ENCODE measurements at places on chromosomes 6 and 20.

DNA sequence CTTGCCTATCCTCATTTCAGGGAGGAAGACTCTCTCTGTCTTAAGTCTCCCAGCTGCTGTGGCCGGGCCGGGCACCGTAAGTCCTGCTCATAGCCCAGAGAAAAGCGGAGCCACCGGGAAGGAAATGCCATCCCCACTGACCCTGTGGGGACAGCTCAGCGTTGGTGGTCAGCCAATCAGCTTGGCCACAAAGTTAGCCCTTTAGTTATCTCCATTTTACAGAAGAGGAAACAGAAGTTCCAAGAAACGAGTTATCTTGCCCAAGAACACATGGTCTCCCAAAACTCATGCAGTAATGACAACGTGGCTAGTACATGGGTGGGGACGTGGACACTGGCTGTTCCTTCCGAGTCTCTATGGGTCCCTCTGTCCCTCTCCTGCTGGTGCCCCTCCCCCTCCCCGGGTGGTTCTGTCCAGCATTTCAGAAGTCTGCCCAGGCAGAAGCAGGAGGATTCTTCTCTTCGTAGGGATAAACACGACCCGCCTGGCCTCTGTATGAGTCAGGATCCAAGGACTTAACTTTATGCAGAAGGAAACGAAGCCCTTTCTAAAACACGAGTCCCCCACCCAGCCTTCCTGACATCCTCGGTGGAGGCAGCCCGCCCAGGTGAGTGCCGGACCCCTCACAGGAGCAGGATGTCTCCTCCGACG lies 273.8 kb downstream of the CDH4 start:
- DNase-seq = no peak

DNA sequence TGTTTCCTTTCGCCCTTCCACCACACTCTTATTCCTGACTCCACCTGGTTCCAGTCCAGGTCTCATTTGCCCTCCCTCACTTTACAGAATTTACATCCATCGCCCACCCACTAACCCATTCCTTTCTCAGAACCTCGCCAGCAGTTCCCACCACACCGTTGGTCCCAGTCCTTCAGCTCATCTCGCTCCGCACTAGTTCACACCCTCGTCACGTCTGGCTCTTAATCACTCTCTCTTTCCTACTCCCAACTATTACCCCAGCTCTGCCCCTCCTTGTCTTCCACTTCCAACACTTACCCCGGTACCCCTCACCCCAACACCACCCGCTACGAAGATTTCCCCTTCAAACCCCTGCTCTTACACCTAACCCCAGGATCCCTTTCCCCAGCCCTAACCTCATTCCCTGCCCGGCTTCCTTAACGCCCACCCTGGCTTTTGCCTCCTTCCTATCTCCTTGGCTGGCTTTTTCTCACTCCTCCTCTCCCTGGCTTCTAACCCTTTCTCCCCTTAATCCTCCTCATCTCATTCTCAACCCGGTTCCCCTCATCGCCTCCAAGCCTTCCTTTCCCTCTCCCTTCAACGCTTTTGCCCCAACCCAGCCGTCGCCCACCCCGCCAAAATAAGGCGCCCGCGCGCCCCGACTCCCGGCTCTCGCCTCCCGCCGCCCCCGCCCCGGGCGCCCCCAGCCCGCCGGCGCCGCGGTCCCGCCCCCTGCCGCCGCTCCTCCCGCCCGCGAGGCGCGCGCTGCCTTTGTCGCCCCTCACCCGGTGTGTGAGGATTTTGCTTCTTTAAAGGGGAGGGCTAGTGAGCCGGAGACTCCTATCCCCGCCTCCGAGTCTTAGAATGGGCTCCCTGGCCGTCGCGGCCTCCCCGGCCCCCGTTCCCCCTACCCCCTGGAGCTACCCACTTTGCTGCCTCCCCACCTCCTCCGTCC lies 542 bp downstream of the USP49 start:
- DNase-seq = peak; percentile 13

GRCh38 chr20:60513141-60513540 lies 554.9 kb downstream of the CDH26 start:
- no peak for DNase-seq

GRCh38 chr6:100633096-100633777 lies 168.5 kb upstream of the SIM1 start:
- no peak for DNase-seq

- DNase-seq = peak; percentile 42
Observed at GRCh38 chr6:166308033-166308768, at the start of gene PRR18. Gene PRR18 (minus strand): TSS chr6:166308392. CDS start chr6:166308142, 250 bp downstream.

DNA sequence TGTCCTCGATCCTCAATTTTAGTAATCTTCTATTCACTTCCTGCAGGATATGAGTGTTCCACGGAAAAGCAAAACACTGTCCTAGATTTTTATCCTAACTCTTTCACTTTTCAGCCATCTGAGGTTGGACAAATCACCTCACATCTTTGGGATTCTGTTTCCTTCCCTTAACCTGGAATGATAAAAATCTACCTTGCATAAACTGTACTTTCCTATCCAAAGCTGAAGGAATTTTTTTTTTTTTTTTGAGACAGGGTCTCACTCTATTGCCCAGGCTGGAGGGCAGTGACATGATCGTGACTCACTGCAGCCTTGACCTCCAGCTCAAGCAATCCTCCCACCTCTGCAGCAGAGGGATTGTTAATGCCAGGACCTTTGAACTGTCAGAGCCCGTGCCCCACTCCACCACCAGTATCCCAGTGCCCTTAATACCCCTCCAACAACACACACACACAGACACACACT lies 20.5 kb downstream of the CAPN11 start:
- no peak for DNase-seq

GRCh38 chr6:42332916-42333315 lies 115.3 kb upstream of the MRPS10 start:
- no peak for DNase-seq

DNA sequence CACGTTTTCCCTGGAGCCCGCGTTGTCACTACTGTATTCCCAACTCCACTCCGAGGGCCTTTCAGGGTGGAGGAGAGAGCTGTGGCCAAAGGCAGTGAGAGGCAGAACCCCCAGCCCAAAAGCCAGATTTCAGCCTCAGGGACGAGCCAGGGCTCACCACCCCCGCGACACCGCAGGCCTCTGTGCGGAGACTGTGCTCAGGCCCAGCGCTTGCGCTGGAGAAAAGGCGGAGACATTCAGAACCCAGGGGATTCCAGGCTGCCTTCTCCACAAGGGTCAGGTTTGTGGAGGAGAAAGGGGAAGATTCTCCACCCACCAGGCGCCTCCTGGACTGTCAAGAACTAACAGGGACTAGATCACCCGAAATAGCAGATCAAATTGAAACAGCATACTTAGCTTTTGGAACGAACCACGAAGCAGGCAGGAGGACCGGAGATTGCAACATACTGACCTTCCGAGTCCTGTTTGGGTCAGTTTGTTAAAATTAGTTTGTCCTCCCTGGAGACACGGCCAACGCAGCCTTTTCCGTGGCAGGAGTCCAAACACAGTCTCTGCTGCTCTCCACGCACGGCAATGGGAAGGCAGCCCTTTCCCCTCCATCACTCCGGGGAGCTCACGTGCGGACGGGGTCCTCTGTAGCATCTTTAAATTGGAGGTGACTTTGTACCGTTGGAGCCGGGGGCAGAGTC lies 14.4 kb downstream of the DLL1 start:
- no peak for DNase-seq

DNA sequence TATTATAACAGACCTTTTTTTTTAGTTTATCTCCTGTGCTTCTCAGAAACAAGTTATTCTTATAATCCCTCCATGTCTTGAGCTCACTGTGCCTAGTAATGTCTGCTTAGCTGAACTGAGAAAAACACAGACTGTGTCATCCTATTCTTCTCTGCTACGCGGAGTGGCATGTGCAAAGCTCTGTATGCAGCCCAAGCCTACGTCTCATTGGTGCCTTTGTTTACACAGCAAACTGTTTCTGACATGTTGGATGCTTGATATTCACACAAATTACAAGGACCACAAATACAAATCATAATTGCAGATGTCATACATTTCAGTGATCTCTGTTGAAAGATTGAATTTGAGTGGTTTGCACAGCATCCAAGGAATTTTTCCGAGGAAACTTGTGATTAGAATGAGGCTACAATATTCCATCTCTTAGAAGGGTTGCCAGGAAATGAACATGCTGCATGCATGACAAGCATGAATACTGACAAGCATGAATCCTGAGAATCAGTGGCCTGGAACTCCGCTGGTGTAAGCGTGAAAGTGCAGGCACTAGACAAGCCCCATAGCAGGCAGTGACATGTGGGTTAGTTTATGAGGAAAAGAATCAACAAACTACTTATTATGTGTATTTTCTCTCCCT lies 128.4 kb upstream of the SGK1 start:
- no peak for DNase-seq

GRCh38 chr6:73731285-73731684 lies 35.3 kb downstream of the CD109 start:
- no peak for DNase-seq

DNA sequence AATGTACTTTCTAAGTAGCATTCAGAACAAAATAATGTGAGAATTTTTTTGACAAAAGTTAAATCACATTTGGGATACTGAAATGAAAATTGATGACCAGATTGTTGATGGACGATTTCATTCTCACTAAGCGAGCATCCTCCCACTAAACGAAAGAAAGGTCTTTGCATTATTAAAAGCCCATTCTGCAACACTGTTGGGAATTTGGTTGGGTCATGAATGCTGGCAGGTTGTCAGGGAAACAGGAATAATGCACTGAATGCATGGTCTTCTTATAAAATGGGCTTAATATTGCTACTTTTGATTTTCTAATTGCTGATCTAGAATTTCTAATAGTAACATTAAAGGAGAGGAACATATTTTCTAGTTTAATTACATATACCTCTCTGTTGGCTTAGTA lies 229.8 kb downstream of the NKAIN2 start:
- no peak for DNase-seq

DNA sequence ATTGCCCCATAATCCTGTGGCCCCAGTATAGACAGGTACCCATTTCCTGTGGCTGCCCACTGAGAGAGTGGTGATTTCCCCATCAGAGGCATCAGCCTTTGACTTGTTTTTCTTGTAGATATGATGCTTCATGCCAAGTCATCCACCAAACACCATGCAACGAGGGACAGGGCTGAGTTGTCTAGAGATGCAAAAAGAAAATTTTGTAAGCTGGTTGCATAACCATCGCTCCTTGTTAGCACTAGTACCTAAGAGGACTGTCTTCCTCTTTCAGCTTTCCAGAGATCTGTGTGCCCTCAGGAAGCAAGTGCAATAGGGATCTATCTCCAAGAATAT lies 166.8 kb downstream of the BCAS1 start:
- DNase-seq = no peak

- DNase-seq = no peak
Observed at GRCh38 chr6:130611366-130611765, 215.8 kb upstream of the SMLR1 start.

Data from WTC11 (cell line).